ENCODE measurements at places on chromosomes 7 and 10.

DNA sequence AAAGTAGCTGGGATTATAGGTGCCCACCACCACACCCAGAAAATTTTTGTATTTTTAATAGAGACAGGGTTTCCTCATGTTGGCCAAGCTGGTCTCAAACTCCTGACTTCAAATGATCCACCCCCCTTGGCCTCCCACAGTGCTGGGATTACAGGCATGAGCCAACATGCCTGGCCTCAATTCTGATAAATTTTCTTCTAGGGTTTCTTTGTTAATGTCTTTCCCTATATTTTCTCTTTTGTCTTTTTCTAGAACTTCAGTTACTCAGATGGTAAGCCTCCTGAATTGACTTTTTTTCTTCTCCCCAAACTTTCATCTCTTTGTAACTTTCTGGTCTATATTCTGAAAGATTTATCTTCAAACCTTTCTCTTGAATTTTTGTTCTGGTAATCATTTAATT lies 12.7 kb upstream of the SMURF1 start:
- no peak for DNase-seq

DNA sequence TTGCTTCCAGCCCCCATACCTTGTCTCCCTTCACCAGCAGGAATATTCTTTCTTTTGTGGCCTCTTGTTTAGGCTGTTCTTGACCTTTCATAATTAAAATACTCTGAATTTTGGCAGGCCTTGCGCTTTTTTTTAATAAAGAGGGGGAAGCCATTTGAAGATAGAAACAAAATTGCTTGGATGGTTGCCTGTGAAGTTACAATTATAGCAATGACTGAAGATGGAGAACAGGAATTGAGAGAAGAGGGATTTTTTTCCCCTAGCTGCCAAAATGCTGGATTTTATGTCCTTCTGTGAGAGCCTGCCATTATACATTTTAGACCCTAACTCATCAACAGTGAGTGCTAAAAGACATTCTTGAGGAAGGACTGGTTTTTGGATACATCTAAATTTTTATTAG lies 24.8 kb downstream of the FGFBP3 start:
- DNase-seq: no peak

DNA sequence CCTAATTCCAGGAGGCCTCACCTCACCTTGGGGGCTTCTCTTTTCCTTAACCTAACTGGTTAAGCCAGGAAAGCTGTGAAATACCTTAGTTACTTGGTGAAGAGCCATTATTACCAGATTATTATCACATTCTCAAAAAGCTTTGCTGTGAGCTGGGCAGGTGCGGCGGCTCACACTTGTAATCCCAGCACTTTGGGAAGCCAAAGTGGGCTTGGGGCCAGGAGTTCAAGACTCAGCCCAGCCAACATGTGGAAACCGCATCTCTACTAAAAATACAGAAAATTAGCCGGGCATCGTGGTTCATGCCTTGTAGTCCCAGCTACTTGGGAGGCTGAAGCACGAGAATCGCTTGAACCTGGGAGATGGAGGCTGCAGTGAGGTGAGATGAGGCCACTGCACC lies 102.4 kb upstream of the KLF6 start:
- DNase-seq: no peak

GRCh38 chr10:120098232-120098930 lies 205.9 kb downstream of the SEC23IP start:
- no peak for DNase-seq

- DNase-seq: no peak
Measured at GRCh38 chr7:43118313-43118712, 5.9 kb downstream of the HECW1 start.

DNA sequence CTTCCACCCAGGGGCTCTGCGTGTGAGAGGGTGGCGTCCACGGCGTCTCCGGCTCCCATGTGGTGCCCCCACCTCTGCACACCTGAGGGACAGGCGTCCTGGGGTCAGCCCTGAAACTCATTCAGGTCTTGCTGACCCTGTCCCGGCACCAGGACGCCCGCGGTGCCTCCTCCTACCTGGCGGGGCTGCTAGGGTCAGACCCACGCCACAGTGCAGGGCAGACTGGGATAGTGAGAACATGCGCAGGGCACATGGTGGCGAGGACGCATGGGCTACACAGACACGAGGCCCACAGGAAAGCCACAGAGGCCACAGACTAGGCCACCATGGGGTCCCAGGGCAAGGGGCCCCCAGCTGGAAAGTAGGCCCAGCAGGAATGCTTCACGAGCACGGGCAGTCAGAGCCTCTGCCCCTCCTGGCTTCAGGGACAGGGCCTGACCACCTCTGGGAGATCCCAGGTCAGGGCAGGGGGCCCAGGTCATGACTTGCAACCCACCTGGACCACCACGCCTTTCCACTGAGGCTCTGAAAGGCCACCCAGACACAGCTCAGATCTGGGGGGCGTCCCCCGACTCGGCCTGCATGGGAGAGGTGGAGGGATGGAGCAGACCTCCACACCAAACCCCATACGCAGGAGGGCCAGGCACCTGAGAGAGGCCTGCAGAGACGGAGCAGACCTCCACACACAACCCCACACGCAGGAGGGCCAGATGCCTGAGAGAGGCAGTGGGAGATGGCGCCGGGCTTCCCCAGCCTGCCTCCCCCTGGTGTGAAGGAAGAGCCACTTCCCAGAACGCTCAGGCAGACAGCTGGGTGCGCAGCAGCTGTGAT lies 188.6 kb downstream of the ELFN1 start:
- no peak for DNase-seq

GRCh38 chr10:22427890-22428571 lies 82.7 kb downstream of the SPAG6 start:
- peak; percentile 88 for DNase-seq

DNA sequence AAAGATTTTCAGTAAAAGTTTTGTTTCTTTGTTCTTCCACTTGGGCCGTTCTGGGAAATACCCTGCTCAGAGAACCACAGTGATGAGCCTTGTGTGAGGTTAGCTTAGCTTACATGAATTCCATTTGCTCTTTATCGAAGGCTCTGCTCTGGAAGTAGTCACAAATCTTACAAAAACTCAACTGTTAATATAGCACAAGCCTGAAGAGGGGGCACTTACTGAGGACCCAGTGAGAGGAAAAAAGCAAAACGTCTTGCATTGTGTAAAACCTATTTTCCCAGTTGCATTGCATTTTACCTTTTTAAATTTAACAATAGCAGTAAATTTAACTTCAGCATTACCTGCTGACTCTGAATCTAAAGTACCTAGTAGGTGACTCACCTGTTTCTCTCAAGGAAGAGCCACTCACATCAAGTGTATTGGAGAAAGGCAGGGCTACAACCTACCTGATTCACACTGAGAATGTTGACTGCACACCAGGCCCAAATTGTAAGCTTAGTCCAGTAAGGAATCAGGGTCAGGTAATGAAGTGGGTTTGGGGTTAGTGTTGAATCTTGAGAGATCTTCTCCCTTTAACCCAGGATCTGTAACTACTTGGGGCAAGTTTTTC lies 42.3 kb downstream of the PPP1R17 start:
- peak; percentile 70 for DNase-seq

DNA sequence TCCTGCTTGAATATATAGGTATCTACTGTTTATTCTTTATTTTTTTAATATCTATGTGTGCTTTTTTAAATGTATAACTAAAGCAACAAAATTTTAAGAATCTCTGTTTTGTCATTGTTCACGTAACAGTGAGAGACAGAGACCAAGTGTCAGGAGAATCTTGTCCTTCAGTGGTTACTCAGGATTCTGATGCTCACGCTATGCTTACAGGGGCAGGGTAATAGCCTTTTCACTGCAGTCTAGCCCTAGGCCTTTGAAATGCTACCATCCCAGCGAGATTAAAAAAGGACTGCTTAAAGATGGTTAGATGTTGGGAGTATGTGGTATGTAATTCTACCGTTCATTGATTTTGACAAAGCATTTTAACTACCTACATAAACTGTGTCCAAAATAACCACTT lies 71.6 kb upstream of the EGFR start:
- DNase-seq: no peak

DNA sequence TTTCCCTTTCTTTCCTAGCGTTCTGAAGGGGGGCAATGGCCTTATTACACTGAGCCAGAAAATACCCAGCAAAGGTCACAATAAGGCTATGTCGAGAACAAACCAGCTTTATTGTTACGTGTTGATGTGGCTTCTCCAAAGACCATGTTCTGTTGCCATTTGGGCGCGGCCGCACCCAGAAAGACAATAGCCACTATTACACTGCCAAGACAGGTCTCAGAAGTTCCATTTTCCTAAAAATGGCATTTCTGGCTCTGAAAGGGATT lies 77.8 kb downstream of the PROSER2 start:
- no peak for DNase-seq

DNA sequence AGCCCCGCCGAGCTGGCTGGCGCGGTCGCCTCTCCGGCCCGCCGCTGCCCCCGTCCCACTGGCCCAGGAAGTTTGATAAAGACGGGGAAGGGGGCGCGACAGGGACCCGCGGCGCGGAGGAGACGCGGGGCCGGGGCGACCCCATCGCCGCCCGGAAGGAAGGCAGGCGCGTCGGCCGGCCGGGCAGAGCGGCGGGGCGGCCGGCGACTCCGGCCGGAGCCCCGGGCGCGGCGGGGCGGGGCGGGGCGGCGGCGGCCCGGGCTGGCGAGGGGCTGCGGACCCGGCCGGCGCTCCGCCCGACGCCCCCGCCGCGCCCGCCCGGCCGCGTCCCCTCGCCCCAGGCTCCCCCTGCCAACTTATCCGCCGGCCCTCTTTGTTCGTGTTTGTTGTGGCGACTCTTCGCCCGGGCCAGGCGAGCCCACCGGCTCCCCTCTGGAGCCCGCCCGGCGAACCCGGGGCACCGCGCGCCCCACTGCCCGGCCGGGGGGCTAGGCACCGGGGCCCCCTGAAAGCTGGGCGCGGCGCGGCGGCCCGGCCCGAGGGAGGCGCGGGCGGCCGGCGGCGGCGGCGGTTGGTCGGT lies 571 bp downstream of the KDM7A start:
- DNase-seq: no peak

DNA sequence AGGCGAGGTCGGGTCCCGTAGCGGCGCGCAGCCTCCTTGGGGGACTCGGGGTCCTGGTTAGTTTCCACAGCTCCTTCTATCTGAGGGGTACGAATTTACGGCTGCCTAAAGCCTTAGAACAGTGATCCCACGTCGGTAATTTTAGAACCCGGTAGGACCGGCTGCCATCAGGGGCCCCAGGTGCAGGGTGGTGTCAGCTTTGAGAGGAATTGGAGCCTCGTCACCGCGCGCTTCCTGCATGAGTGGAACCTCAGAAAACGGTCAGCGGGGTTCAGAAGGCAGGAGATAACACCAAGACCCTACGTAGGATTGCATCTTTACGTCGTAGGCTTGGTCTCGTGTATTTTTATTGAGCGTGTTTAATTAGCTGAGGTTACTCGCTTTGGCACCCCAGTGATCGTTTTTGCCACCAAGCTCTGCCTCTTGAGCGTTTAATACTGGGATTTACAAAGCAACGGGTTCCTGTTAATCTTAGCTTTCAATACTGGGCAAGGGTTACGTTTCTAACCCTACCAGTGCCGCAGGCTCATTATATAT lies 443 bp downstream of the RNF32 start:
- DNase-seq: peak; percentile 78

GRCh38 chr7:32481921-32482320 lies 8.3 kb downstream of the LSM5 start:
- DNase-seq: no peak

DNA sequence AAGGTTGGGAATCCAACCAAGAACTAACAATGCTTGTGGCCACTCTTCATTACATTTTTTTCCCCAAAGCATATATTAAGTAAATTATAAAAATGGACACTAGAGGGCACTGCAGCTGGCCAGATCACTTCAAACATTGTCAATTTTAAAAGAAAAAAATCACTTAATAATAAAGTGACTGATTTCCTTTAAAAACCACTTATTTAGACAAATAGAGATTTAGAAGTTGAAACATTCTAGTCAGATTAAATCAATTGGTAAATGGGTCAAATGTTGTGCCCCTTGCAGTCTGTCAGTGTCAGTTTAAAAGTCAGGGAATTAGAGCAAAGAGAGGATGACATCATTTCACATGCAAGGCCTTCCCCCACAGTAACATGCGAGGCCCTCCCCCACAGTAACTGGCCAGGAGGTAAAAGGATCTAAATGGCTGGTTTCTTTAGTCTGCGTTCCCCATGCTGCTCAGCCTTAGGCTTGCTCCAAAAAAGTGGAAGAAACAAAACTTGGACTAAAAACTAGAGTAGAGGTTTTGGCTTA lies 177.9 kb downstream of the SKAP2 start:
- peak; percentile 37 for DNase-seq

DNA sequence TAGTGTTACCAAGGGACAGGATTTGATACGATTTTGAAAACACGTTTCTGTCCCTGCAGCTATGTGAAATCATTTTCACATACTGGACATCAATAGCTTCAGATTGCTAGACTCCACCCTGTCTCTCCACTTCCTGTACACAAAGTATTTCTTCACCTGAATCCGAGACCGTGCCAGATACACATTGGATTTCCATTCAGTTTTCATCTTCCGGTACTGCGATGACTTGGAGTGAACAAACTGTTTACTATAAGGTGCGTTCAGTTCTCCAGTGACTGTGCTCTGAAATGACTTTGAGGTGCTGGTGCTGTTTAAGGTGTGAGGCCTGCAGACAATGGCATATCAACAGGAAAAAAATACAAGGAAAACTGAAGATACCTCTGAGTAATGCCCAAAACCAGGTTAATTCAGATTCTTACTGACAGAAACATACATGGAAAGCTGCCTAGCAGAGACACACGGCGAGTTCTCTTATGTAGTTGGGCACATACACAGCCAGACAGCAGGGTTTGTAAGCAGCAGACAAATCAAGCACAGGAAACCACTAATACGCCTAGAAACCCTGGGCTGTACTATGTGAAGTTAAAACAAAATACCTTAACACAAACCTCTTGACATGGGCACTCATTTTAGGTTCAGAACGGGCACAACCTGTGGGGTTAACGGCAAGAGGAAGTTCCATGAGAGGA lies 119.2 kb downstream of the GALNT11 start:
- no peak for DNase-seq

GRCh38 chr7:156949541-156950380 lies at the start of gene NOM1:
TSS of gene NOM1 (plus strand) at chr7:156949712. CDS start at chr7:156949738, 26 bp downstream.
- DNase-seq: peak; percentile 88

GRCh38 chr7:37765421-37765829 lies 81.9 kb downstream of the GPR141 start:
- no peak for DNase-seq

GRCh38 chr10:87918254-87918859 lies 54.9 kb downstream of the PTEN start:
- DNase-seq: no peak

DNA sequence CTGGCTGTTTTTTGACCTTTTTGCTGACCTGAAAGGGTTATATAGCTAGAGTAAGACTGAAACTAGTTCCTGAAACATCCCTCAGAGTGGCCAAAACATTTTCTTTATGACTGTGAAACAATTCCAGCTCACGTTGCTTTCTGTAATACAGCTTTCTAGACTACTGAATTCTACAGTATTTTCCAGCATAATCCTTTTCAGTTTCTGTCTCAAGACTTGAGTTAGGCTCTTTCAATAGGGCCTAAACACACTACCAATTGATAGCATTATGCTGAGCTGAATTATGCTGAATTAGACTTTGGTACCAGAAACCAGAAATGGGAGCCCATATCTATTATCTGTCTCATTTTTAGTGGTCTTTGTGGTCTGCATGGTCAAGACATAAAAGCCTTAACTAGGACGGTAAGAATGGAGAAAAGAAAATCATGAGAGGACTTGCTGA lies 72.6 kb downstream of the EPDR1 start:
- DNase-seq: no peak

- DNase-seq: no peak
Measured at GRCh38 chr7:102864958-102865357, 47.8 kb upstream of the LRRC17 start.
